ENCODE measurements at places on chromosomes 16 and 17.

DNA sequence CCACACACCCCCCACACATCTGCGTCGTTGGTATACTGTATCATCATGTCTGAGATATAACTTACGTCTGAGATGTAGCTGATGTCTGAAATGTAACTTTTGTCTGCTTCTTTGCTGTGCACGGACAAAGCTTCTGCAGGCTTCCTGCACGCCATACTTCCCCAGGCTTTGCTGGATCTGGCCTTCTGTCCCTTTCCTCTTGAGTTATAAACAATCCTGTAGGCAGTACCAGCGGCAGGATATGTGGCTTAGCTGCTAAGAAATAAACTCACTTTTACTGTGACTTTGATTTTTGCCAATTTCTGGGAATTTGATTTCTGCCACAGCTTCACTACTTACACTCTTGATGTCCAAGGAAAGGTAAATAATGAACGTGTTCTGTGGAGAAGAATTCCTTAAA is 184.4 kb downstream of the RPTOR start:
- DNase-seq: no peak

- no peak for DNase-seq
These were observed 336.5 kb upstream of the CDH5 start for GRCh38 chr16:66030036-66030435.

DNA sequence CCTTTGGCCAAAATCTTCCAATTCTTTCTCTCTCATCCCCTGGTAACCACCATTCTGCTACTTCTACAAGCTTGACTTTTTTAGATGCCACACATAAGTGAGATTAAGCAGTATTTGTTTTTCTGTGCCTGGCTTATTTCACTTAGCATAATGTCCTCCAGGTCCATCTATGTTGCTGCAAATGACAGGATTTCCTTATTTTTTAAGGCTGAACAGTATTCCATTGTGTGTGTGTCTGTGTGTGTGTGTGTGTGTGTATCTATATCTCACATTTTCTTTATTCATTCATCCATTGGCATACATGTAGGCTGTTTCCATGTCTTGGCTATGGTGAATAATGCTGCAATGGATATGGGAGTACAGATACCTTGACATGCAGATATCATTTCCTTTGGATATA is 6.1 kb downstream of the ACACA start:
- DNase-seq: no peak

GRCh38 chr17:57689254-57689653 is 55.8 kb downstream of the CCDC182 start:
- DNase-seq: no peak
